ENCODE measurements at places on chromosomes 4 and X.

- no peak for DNase-seq
These were observed 10.5 kb upstream of the TMEM165 start for GRCh38 chr4:55385201-55385649.

DNA sequence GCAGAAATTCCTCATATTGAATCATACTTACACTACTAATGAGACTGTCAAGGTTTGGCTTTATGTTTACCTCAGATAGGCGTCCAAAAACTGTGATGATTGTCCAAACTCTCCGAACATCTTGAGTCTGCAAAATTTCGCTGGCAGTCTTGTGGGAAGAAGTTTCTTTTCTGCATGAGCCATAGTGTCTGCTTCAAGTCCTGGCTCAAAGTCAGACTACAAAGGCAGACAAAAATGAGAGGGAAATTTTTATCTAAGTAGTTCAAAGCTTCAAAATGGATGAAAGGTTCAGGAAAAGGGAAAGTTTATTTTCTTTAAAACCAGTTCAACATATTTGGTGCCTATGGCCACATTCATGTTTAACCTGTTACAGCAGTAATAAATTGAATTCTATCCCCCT is 40.7 kb downstream of the PALLD start:
- no peak for DNase-seq

DNA sequence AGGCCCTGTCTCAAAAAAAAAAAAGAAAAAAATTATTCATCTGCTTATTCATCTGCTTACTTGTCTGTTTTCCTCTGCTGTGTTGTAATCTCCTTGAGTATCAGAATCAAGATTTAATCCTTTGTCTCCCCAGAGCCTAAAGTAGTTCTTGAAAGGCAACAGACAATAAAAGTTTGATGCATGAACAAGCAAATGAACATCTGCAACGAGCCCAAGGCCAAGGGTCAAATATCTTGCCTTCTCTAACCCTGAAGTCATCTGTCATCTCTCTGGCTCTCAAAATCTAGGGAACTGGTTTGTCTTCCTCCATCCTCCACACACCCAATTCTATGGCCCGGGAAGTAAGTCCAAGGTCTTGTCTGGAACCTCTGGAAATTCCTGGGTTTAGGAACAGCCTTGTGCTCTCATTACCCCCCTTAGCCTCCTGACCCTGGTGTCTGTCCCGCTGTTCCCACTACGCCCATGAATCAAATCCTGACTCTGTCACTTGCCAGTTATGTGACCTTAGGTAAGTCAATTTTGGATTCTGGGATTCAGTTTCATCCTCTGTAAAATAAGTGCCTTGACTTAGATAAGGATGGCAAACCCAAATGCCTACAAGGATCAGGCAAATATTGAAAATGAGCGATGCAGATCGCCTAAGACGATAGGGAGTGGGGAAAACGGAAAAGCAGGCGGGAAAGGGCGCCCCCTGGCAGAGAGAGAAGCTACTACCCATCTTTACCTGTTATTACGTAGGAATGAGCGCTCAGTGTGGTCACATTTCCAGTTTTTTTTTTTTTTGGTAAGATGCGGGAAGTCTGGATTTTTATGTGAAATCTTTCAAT is 102.7 kb upstream of the DHX15 start:
- peak; percentile 20 for DNase-seq

- DNase-seq, result no peak
These were observed 127.2 kb downstream of the NR3C2 start for GRCh38 chr4:148315049-148315448.

DNA sequence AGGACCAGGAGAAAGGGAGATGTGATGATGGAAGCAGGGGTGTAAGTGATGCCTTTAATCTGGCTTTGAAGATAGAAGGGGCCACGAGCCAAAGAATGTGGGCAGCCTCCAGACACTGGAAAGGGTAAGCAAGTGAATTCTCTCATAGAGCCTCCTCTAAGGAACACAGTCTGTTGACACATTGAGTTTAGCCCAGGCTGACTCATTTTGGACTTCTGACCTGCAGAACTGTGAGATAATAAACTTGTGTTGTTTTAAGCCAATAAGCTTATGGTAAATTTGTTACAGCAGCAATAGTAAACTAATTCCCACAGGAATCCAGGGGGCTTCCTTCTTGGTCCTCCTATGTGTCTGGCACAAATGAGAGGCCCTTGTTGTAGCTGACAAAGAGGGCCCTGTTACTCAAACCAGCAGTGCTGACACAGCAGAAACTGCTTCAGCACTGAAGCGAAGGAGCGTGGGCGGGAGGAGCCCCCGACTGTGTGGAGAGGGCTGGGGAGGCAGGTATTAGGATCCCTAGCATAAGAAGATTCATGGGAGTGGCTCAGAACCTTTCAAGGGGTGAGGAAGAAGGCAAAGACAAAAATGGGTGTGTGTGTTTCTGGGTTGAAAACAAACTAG is 268.7 kb downstream of the NR3C2 start:
- DNase-seq, result no peak

- no peak for DNase-seq
These were observed 100.7 kb upstream of the FAM9C start for GRCh38 chrX:13144927-13145655.

DNA sequence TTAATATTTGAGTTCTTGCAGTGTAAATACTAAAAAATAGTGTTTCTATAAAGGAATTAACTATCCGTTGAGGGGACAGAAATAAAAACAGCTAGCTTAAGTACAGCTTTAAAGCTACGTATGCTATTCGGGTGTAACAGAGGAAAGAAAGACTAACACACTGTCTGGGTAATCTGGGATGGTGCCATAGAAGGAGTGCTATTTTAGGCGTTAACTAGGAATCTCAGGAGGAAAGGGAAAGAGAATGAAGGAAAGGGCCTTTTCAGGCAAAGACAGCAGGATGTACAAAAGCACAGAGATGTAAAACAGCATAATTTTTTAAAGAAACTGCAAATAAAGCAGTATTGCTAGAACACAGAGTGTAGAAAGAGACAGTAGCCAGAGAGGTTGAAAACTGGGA is 161.8 kb downstream of the RAP1GDS1 start:
- no peak for DNase-seq

DNA sequence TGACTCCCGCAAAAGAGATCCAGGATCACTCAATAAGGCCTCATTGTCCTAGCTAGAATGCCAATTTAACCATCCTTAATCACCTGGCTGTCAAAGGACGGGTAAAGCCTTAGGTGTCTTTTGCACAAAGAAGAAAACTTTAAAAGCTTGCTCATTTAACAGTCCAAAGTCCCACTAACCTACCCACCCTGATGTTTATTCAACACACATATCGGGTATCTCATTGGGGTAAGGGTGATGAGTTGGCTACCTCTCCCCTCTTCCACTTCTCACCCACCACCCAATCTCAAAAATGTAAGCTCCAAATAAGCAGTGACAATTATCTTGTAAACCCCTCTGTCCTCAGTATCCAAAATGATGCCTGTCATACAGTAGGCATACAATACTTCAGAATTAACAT is 988 bp upstream of the SRD5A3 start:
- DNase-seq, result no peak

DNA sequence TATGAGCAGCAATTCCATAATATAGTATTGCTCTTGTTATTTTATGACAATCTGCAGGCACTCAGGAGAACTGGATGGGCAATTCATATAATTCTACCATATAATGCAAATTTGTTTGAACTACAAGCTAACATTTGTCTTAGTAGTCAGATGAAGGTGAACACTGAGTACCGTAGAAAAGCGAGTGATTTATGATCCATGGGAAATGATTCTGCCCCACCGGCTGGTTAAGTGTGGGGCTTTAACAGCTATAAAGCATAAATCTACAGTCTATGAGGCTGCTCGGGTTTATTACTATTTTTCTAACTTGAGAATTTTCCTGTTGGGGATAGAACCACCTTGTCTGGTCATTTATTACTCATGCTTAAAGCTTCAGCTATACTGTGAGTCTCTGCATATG is 275.5 kb downstream of the PCDH10 start:
- DNase-seq, result no peak

- no peak for DNase-seq
These were observed 33.7 kb upstream of the RP2 start for GRCh38 chrX:46803140-46803539.

DNA sequence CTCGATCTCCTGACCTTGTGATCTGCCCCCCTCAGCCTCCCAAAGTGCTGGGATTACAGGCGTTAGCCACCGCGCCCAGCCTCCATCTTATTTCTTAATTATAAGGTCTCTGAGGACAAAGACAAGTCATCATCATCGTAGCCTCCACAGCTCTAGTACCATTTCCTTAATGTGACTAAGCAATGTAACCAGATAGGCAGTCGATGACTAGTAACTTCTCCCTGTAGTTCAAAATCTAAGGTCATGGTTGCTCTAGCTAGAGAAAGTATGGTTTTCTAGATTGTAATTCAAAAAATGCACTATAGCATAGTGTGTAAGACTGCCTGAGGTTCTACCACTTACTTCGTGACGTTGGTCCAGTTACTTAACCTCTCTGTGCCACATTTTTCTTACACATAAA is 6.9 kb downstream of the SLC39A8 start:
- DNase-seq, result no peak

DNA sequence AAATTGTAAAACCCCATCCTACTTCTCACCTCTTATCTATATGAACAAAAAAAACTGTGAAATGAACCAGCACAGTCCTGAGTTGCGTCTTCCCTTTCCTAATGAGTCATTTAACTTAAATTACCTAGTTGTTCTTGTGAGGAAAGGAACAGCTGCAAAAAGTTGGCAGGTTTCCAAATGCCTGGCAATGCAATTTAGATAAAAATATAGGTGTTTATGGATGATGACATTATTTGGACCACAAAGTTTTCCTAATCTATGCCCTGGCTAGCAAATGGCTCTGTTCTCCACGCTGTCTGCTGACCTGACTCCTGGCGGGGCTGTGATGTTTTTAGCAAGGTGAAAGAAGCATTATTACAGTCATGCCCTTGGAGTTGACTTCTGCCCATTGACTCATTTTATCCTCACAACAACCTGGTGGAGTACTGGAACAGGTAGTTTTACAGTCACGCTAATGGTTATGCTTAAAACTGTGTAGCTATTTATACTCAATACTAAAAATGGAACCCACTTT is 29.8 kb upstream of the RELL1 start:
- DNase-seq, result no peak

All from activated CD4-positive, alpha-beta T cell treated with anti-CD3 and anti-CD28 coated beads for 24 hours (primary cell).